ENCODE measurements at places on chromosomes 6 and 20. TPM values are rescaled to one million over a fixed set of nuclear protein-coding genes. Genes with fewer than 3 reads are reported as not detected.

GRCh38 chr6:150685860-150686259, 86.2 kb downstream of the PLEKHG1 start:
- peak; percentile 65 for DNase-seq

DNA sequence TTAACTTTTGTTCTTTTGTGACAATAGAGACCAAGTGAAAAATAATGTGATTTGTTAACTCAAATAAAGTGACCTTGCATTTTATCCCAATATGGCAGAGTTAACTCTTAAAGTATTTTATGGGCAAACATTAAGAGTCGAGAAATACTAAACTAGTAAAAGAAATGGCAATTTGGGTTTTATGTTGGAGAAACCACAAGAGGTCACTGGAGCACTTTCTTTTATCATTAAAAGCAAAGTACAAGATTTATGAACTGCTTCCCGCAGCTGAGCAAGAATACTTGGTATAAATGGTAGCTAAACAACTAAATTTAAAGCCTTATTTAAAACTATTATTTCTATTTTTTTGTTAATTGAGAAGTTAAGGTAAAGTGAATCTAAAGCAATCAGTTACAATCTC, 33.5 kb upstream of the MCM9 start:
- DNase-seq, result peak; percentile 67

- DNase-seq, result no peak
Measured at GRCh38 chr6:36241728-36242127, 28.1 kb upstream of the PNPLA1 start.

DNA sequence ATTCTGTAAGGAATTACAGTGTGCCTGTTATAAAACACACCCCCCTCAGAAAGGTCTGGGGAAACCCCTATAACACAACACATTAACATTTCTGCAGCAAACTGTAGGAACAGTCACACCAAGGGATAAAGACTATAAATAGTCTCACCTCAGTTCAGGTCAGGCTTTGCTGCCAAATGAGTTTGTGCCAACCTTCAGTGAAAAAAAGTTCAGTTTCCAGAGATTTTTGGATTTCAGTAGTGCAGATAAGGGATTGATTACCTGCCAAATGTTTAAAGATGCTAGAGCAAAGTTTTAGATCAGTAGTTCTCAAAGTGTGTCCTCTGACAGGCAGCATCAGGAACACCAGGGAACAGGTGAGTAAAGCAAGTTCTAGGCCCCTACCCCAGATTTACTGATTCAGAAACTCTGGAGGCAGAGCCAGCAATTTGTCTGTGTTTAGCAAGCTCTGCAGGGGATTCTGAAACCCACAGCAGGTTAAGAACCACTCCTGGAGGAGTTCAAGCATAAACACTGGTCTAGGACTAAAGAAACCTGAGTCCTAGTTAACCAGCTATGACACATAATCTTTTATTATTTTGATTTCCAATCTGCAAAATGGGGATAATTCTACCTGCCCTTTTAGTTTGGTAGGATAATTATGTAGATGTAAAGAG, 111.0 kb downstream of the RCAN2 start:
- DNase-seq, result no peak

- no peak for DNase-seq
Measured at GRCh38 chr20:14488212-14488611, 150.8 kb upstream of the FLRT3 start.

DNA sequence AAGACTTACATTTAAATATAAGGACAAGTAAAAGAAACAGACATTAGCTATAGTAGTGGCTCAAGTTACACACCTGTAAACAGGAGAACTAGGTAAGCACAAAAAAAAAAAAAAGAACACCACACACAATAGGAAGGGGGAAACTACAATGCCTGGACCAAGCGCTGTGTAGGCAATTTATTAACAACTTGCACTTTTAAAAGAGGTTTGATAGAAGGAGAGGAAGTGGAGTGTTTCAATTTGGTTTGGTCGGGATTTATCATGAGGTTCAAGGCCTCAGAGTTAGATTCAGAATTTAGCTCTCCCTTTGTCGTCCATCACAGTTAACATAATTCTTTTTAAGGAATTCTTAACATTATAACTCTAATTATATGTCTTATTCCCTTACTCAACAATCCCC, 1.1 kb upstream of the USP49 start:
- DNase-seq, result no peak

- DNase-seq, result no peak
Measured at GRCh38 chr20:10747019-10747418, 73.2 kb upstream of the JAG1 start.

DNA sequence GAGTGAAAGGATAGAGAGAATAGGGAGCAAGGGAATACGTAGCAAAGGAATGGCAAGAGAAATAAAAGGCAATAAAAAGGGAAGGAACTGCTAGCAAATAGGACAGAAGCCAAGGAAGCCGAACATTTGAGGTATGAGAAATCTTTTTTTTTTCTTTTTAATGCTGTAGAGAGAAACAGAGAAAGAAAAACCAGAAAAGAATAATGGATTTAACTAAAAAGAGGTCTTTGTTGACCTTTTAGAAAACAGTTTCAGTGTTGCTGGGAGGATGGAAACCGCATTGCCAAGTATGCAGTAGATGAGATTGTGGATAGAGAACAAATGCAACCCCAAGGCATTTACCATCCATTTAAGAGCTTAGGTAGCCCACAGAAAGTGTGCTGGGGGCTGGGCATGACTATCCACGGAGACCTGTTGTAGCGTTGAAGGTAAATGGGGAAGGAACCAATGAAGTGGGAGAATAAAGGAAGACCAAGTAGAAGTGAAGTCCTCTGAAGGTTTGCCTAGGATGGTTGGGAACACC, 23.3 kb upstream of the C6orf62 start:
- DNase-seq, result no peak

DNA sequence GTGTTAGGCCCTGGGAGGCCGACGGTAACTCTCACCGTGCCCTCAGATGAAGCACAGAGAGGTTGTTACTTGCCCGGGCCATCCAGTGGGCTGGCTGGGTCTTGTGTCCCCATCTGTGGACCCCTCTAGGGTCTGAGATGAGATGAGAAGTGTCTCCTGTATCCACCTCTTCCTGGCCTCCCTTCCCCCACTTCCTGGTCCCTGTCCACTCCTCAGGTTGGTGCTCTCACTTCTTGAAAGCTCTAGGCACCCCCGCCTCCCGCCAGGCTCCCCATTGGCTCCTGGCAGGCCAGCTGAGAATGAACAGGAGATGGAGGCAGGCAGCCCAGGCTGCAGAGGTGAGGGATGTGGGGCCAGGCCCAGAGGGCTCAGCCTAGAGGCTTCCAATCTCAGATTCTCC, 1.5 kb downstream of the MMP24OS start:
- DNase-seq, result no peak

GRCh38 chr6:167200806-167201205, 43.0 kb upstream of the GPR31 start:
- DNase-seq, result no peak

DNA sequence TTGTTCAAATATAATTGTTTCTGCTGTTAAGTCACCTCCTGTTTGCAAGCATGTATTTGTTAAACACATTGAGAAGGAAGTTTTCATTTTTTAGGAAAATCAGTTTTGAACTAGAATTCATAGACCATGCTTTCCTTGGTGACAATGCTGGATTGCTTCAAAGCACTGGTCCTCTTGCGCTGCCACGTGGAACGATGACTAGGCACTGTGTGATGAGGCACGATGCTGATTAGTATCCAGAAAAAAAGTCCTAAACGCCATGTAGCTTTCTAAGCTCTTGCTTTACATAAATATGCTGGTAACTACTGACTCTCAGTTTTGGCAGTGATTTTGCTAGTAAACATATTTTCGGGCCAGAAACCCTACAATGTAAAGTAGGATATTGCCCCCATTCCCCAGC, 11.1 kb upstream of the EXOC2 start:
- DNase-seq, result no peak

- DNase-seq, result no peak
Measured at GRCh38 chr20:64160526-64161355, 3.5 kb upstream of the MYT1 start.

DNA sequence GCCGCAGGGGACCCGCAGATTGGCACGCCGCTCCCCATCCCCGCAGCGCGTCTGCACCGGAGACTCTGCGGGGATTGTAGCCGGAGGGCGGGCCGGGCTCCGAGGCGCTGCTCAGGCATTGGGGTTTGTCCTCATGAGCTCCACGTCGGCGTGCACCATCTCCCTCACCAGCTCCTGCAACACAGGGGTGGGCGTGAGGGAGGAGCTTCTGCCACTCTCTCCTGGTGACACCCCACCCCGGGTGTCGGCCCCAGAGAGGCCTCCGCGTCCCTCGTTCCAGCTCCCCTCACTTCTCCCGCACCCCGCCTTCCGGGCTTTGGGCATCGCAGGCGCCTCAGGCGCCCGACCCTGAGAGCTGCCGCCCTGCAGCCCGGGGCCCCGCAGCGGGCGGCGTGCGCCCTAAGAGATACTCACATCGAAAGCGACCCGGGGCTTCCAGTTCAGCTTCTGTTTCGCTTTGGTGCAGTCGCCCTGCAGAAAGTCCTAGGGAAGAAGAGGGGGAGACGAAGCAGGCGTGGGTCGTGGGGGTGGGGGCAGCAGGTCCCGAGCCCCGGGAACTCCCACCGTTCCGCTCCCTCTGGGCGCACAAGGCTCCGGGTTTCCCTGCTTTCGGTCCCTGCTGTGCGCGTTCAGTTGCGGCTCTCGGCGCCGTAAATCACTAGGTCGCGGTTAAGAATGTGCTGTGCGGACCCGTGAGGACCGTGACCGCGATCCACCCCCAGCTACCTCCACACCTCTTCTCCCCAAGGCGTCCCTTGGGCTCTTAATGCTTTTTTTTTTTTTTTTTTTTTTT, 14.5 kb downstream of the FOXC1 start:
- peak; percentile 17 for DNase-seq

GRCh38 chr6:40860443-40860842, 178.6 kb downstream of the UNC5CL start:
- no peak for DNase-seq

- no peak for DNase-seq
Measured at GRCh38 chr6:25564943-25565342, 87.1 kb upstream of the SCGN start.

DNA sequence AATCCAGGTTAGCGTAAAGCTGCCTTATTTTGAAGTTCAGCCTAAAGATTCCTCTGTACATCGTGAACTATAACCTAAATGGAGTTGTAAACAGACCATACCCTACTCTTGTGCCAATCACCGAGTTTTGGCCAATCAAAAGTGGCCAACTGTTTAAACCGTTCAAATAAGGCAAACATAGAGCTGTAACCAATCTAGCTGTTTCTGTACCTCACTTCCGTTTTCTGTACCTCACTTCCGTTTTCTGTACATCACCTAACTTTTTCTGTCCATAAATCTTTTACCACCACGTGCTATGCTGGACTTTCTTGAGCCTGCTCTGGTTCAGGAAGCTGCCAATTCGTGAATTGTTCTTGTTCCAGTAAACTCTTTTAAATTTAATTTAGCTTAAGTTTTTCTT, 39.7 kb downstream of the LBP start:
- DNase-seq, result no peak

- DNase-seq, result no peak
Measured at GRCh38 chr20:10177326-10177725, 41.3 kb upstream of the SNAP25 start.

GRCh38 chr6:105460860-105461259, 58.0 kb upstream of the PREP start:
- DNase-seq, result no peak

GRCh38 chr6:53536561-53536960, 8.3 kb downstream of the GCLC start:
- DNase-seq, result no peak

Gene PRL
- total RNA-seq, result not detected

Gene LAMA2
- total RNA-seq, result 20.0 TPM

Gene ADGRB3
- total RNA-seq, result not detected

Gene LY6G5C
- not detected for total RNA-seq

Gene SLC24A3
- total RNA-seq, result 6.8 TPM

Gene BPIFA2
- total RNA-seq, result not detected

Gene ATAT1
- total RNA-seq, result 7.2 TPM

Gene ZSCAN12
- 10.5 TPM for total RNA-seq

Gene TNXB
- total RNA-seq, result 82.2 TPM

Gene GMNN
- 2.7 TPM for total RNA-seq

Gene SCUBE3
- 0.45 TPM for total RNA-seq

Gene BCL2L1
- 61.7 TPM for total RNA-seq

Gene RIPPLY2
- not detected for total RNA-seq

Gene WFDC5
- total RNA-seq, result not detected

Gene HUS1B
- total RNA-seq, result not detected
